ENCODE measurements at places on chromosomes 16 and 17.

DNA sequence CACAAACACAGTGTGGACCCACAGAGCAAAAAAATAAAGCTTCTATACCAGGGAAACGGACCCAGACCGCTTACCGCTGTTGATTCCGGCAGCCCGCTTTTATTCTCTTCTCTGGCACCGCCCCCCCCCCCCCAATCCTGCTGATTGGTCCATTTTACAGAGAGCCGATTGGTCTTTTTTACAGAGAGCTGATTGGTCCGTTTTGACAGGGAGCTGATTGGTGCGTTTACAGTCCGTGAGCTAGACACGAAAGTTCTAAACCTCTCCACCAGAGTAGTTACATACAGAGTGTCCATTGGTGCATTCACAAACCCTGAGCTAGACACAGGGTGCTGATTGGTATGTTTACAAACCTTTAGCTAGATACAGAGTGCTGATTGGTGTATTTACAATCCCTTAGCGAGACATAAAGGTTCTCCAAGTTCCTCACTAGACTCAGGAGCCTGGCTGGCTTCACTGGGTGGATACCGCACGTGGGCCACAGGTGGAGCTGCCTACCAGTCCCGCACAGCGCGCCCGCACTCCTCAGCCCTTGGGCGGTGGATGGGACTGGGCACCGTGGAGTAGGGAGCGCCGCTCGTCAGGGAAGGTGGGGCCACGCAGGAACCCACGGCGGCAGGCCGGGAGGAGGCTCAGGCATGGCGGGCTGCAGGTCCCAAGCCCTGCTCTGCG lies 92.4 kb downstream of the HAPSTR1 start:
- no peak for DNase-seq

DNA sequence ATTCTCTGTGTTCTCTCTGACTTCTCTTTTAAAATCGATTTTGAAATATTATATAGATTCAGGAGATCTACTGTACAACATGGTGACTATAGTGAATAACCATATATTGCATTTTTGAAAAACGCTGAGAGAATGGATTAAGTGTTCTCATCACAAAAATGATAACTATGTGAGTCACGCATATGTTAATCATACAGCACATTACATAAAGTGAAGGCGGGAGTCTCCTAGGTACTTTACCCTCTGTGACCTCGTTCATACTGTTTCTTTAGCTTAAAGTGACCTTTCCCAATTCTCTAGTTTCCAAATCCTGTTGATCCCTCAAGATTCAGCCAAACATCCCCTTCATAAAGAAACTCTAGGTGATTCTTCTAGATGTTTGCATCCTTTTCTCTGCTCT lies 3.1 kb upstream of the KRTAP3-2 start:
- no peak for DNase-seq

DNA sequence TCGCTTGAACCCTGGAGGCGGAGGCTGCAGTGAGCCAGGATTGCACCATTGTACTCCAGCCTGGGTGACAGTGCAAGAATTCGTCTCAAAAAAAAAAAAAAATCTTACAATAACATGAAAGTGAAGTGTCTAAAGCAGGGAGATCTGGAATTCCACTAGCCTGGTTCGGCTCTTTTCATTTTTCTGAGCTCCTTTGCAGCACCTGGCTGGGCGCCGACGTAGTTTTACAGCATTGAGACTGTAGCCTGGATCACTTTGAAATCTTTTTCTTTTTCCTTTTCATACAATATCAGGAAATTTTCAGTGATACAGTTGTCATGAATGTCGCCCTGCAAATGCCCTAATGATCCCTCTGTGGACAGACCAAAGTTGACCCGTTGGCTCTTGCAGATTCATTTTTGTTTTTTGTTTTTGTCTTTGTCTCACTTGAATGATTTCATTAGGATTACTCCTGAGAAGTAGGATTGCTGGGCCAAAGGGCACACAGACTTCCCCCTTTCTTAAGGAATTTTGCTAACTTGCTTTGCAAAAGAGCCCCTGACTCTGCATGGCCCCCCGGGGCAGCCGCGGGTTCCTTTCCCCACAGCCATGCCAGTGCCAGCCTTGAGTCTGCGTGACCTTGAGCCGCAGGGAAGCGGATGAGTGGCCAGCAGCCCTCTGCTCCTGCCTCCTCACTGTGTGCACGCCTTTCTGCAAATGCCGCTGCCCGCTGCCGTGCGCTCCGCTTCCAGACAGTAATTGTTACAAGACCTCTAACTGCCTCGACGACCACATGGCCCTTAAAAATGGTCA lies 28.0 kb downstream of the CRISPLD2 start:
- DNase-seq = no peak

GRCh38 chr16:15778999-15779614 lies 77.7 kb downstream of the MYH11 start:
- no peak for DNase-seq

DNA sequence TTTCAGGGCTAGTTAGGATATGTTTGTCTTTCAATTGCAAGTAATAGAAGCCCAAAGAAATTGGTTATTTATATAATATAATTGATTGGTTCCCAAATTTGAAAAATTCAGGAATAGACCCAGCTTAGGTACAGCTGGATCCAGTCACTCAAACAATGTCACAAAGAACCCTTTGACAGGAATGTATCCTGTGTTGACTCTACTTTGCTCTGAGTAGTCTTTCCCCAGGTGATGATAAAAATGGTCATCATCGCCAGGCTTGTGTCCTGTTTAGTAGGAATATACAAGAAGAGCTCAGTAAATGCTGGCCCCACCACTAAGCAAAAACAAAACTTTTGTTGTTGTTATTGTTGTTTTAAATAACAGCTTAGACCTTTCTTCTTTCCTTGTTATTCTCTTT lies 35.0 kb downstream of the MAPT start:
- no peak for DNase-seq

DNA sequence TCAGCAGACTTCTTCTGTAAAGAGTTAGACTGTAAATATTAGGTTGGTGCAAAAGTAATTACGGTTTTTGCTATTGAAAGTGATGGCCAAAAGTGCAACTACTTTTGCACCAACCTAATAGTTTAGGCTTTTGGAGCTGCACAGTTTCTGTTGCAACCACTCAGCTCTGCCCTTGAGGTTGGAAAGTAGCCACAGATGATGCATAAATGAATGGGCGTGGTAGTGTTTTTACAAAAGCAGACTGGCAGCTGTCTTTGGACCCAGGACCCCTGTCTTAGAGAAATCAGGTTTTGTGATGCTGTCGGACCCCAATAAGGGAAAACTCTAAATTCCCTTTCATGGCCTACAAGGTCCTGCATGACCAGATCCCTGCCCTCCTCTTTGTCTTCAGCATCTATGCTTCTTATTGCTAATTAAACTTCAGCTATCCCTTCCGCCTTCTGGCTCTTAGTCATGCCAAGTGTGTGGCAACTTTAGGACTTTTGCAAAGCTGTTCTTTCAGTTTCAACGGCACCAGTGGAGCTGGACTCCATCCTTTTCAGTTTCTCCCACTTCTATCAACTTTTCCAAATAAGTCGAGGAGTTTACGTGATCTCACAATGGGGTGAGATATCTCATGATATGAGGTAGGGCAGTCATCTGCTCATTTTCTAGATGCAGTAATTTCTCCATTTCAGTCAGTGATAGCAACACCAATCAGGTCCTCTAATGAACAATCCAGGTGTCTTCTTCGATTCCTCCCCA lies 232.3 kb downstream of the XYLT1 start:
- no peak for DNase-seq

DNA sequence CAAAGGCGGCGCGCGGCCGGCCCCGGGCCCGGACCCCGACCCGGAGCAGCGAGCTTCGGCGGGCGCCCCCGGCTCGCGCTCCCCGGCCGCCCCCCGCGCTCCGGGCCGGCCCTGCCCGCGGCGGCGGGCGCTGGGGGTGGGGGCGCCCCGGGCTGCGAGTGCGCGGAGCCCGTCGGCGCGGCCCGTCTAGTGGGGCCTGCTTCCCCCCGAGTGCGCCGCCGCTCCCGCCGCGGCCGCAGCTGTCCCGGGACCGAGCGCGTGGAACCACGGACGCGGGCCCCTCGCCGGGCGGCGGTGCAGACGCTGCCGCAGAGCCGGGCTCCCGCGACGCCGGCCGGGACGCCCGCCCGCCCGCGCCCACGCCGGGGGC lies 308 bp downstream of the ADCY9 start:
- DNase-seq = no peak

- DNase-seq = no peak
Measured at GRCh38 chr16:48448841-48449481, 63.7 kb upstream of the SIAH1 start.

- DNase-seq = no peak
Measured at GRCh38 chr17:20189979-20190378, 180.8 kb downstream of the SPECC1 start.

DNA sequence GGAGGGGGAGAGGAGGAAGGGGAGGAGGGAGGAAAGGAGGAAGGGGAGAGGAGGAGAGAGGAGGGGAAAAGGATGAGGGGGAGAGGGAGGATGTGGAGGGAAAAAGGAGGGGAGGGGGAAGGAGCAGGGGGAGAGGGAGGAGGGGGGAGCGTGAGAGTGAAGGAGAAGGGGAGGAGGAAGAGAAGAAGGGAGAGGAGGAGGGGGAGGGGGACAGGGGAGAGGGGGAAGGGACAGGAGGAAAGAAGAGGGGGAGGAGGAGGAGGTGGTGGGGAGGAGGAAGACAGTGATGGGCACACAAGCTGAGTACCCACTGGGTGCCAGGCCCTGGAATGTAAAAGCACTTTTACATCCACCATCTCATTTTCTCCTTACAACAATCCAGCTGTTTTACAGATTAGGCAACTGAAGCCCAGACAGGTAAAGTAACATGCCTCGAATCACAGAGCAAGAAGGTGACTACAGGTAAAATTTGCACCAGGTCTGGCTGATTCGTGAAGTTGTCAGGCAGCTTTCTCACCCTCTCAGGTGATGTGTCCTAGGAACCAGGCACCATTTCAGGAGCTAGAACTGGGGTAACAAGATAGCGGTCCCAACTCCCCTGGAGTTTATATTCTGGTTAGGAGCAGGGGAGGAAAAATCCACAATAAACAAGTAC lies 10.0 kb upstream of the LITAF start:
- no peak for DNase-seq

- DNase-seq = no peak
Measured at GRCh38 chr17:57213180-57213825, 43.0 kb upstream of the MSI2 start.

- no peak for DNase-seq
Measured at GRCh38 chr16:19979638-19980037, 94.1 kb downstream of the GPR139 start.

GRCh38 chr17:51434434-51435170 lies 174.3 kb downstream of the UTP18 start:
- no peak for DNase-seq

- DNase-seq = no peak
Measured at GRCh38 chr16:86575754-86576557, 2.4 kb upstream of the FOXL1 start.

DNA sequence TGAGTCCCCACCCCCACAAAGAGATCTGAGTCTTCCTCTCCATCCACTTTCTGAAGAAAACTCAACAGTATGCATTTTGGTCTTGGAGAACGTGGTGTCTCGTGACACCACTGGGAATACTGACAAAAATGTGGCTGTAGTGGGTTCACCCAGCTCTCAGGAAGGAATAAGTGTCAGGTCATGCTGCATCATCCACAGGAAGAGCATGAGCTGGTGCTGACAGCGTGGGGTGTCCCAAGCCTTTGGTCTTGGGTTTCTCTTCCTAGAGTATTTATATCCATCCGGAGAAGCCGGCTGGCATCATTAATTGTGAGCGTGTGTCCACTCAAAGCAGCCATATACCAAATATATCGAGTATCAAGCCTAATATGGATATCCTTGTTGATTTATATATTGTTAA lies 55.9 kb downstream of the C17orf67 start:
- DNase-seq = no peak

Data from D721Med (cell line).